ENCODE measurements at places on chromosomes 6 and 20. TPM values are rescaled to one million over a fixed set of nuclear protein-coding genes. Genes with fewer than 3 reads are reported as not detected.

The NKX2-4 gene
- total RNA-seq: not detected

The IFNGR1 gene
- 72.5 TPM for total RNA-seq

The PTP4A1 gene
- 83.0 TPM for total RNA-seq

The SMIM8 gene
- total RNA-seq: 38.4 TPM

The WFDC5 gene
- total RNA-seq: not detected

The LHFPL5 gene
- 1.1 TPM for total RNA-seq

The IRAK1BP1 gene
- 24.3 TPM for total RNA-seq

The MCHR2 gene
- 4.1 TPM for total RNA-seq

The BTN1A1 gene
- not detected for total RNA-seq

The CDK19 gene
- 85.6 TPM for total RNA-seq

The IP6K3 gene
- not detected for total RNA-seq

The ABHD16A gene
- 48.2 TPM for total RNA-seq

The SALL4 gene
- 0.16 TPM for total RNA-seq

Data from occipital lobe (tissue), 3 donors.